ENCODE measurements at places on chromosomes 5 and 9.

GRCh38 chr9:115957585-115957984 is 196.0 kb upstream of the PAPPA start:
- no peak for DNase-seq

- DNase-seq = no peak
These were observed 64.5 kb downstream of the C9orf152 start for GRCh38 chr9:110143485-110143884.

GRCh38 chr5:108259306-108259705 is 122.6 kb downstream of the FBXL17 start:
- no peak for DNase-seq

DNA sequence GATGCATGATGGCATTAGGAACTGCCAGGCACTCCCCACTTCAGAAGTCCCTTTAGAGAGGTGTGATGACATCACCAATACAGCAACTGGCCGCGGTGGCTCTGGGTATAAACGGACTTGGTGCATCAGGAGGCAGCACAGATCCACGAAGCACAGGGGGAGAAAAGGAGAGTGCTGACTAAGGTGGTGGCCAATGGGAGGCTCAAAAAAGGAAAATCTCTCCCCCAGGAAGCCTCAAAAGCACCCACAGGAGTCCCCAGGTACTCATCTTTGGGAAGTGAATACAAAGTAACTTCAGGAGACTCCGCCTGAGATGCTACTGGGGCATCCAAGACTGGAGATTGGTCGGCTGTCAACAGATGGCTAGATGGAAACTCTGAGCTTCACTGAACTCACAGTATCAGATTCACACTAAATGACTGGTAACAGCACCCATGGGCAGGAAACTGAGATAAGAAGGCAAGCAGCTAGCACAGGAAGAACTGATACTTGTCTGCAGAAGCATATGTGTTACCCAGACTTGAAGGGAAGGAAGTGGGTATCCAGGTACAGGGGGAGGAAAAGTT is 7.6 kb downstream of the TTC39B start:
- no peak for DNase-seq

GRCh38 chr9:34992376-34992951 is 2.9 kb downstream of the DNAJB5 start:
- no peak for DNase-seq

DNA sequence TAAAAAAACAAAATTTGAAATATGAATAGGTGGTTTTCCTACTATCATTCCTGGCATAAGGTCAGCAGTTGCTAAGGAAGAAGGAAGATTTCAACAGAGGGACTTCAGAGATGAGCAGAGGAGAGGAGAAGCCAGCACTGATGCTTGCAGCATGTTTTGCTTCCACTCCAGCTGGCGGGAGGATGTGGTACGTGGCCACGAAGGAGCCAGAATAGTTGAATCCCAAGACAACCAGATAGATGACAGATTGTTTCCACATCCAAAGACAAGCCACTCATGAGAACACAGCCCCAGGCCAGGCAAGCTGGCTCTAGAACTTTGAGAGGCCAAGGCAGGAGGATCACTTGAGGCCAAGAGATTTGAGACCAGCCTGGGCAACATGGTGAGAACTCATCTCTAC is 15.1 kb downstream of the TIMD4 start:
- no peak for DNase-seq

GRCh38 chr9:99419070-99419469 is 197.0 kb downstream of the SEC61B start:
- no peak for DNase-seq

- DNase-seq = no peak
These were observed 118.1 kb downstream of the NUDT12 start for GRCh38 chr5:103444333-103445038.

DNA sequence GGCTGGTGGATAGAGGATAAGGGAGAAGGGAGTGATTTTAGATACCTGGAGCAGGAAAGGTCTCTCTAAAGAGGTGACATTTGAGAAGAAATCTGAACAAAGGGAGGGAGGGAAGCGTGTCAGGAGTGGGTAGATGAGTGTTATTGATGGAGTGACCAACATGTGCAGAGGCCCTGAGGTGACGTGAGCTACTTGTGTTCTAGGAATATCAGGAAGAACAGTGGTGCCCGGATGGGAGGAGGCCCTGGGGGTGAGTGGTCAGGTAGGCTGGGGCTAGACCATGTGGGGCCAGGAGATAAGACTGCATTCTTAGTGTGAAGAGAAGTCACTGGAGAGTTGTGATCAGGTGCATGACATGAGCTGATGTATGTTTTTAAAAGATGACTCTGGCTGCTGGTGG is 256.2 kb downstream of the ARHGAP26 start:
- DNase-seq = no peak

- DNase-seq = no peak
These were observed 378 bp downstream of the DROSHA start for GRCh38 chr5:31531543-31531887.

GRCh38 chr9:89252651-89253267 is 58.2 kb upstream of the CKS2 start:
- DNase-seq = no peak

DNA sequence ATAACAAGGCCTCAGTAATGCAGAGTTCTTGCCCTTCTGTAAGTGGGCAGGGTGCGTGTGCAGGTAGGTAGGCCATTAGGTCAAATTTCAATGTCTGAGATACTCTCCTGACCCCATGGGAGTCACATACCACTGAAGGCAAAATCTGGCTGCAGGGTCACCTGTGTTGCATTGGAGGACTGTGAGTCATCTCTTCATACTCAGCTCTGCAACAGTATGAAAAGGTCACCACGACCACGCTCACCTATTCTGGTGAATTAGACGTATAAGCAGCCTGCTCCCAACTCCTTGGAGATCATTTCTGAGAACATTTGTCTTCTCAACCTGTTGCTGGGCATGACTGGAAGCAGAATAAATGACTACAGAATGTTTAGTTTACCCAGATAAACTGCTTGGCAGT is 599.8 kb downstream of the PDE4D start:
- DNase-seq = no peak

DNA sequence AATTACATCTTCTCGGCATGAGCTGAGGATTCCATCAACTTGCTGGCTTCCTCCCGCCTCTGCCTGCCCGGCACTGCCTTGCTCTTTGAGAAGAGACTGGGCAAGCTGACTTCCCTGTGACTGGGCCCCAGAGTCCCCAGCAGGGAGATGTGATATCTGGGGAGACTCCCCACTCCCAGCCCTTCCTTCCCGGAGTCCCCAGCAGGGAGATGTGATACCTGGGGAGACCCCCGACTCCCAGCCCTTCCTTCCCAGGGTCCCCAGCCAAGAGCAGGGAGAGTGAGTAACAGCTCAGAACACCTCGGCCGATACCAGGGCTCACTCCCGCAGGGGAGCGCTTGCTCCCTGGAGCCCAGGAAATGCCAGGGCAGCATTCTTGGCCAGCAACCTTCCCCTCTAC is 90.1 kb upstream of the NEURL1B start:
- DNase-seq = no peak

- DNase-seq = no peak
These were observed 153.5 kb upstream of the KIF2A start for GRCh38 chr5:62152394-62153087.

GRCh38 chr9:136090768-136091581 is 4.1 kb downstream of the NACC2 start:
- no peak for DNase-seq

- no peak for DNase-seq
These were observed 348.8 kb downstream of the EFNA5 start for GRCh38 chr5:107321906-107322305.

- no peak for DNase-seq
These were observed 14.0 kb downstream of the FAM13B start for GRCh38 chr5:138018849-138019248.

DNA sequence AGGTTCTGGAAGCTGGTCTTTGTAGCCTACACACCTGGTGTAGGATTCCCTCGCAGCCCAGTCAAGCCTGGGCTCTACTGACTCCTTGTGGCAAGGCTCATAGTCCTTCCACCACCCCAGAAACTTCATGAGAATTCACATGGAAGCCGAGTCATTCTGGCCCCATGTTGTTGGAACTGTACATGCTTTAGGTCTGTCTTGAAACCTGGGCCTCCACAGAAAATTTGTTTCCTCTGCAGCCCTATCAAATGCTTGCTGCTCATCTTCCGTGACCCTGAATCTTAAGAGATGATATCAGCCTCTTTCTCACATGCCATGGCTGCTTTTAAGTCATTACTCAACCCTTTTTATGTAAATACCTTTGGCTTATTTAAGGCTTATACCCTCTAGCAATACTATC is 113.4 kb upstream of the GRHPR start:
- no peak for DNase-seq

- DNase-seq = no peak
These were observed 76.2 kb upstream of the ALDH1B1 start for GRCh38 chr9:38316166-38316780.

DNA sequence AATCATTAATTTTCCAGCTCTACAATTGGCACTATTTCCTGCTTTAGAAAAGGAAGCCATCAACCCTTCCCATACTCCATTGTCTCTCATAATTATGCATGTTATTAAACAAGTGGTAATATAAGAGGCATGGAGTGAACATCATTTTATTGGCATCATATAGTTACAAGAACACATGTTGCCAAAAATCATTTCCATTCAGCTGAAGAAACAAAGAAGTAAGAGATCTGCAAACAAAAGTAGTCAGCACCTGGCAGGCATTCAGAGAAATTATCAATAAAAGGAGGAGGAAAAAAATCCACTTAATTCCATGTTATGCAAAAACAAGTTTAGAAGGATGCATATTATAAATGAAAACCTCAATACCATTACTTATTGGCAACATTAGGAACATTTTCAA is 1208.2 kb upstream of the C9orf72 start:
- DNase-seq = no peak

DNA sequence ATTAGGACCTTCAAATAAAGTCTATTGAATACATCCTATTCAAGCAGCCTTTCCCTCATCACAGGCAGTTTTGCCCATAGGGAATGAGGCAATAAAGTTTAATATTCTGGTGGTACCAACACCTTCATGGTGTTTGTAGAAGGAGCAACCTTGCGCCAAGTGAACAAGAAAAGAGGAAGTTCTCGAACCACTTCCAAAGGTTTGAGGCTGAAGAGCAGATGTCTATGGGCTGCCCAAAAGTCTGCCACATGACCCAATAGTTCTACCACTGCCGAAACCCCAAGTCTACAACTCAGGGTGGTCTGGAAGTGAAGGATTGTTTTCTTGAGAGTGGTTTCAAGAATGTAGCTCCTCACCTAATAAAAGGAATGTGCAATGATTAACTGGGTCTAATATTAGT is 123.1 kb downstream of the NPR3 start:
- no peak for DNase-seq

- DNase-seq = no peak
These were observed 610.3 kb upstream of the KLF4 start for GRCh38 chr9:108099854-108100253.

DNA sequence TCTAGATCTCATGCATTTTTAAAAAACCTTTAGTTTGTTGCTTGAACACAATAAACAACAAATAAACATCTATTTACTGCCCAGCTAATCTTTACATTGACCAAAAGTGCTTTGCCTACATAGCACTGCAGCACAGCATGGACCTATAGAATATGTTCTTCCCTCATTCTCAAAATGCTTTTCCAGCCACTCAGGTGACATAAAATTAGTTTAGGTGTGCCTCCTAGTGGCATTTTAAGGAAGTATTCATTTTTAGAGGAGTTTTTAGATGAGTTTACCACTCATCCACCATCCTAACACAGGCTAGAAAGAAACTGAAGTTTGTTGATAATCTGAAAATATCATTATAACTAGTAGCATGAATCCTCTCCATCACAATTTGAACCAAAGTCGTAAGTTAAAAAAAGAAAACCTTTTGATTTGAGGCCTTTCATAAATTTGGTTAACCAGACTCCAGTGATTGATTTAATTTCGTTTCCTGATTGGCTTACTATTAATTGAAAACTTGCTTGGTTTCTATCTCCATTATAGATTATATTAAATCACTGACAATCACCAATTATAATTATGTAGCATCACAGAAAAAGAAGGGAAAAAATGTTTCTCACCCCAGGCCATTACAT is 12.6 kb downstream of the PLGRKT start:
- DNase-seq = no peak

- DNase-seq = no peak
These were observed 98.4 kb upstream of the GNAQ start for GRCh38 chr9:78130004-78130403.

- no peak for DNase-seq
These were observed 1.1 kb downstream of the LCN1 start for GRCh38 chr9:135522137-135522877.

- no peak for DNase-seq
These were observed 17.4 kb upstream of the RARS1 start for GRCh38 chr5:168468836-168469235.

GRCh38 chr5:134517553-134517952 is 7.9 kb upstream of the JADE2 start:
- no peak for DNase-seq

DNA sequence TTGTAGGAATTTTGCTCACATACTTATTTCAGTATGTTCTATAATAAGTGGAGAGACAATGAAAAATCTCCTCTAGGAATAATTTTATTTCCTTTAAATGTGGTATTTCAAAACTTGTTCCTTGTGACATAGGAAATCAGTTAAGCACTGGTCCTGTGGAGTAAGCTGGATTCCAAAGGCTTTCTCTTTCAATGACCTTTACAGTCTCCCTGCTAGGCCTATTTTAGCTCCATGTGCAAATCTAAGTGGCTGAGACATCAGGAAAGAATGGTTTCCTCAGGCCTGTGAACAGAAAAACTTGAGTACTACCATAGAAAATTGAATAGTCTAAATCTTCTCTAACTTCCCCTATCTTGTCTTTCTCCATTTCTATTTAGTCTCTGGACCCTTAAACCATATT is 514.2 kb upstream of the TLE4 start:
- DNase-seq = no peak

DNA sequence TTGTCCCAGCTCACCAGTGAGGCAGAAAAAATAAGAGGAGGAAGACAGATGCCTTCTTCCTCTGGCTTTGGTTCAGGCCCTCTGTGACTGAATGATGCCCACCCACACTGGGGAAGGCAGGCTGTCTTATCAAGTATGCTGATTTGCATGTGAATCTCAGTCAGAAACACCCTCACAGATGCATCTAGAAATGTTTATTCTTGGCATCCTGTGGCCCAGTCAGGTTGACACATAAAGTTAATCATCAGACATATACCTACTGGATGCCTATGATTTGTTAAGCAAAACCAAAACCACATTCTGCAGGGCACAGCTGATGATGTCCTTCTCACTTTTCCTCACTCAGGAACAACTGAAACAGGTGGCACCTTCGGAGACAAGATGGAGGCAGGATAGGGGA is 243.4 kb upstream of the KCNN2 start:
- no peak for DNase-seq

DNA sequence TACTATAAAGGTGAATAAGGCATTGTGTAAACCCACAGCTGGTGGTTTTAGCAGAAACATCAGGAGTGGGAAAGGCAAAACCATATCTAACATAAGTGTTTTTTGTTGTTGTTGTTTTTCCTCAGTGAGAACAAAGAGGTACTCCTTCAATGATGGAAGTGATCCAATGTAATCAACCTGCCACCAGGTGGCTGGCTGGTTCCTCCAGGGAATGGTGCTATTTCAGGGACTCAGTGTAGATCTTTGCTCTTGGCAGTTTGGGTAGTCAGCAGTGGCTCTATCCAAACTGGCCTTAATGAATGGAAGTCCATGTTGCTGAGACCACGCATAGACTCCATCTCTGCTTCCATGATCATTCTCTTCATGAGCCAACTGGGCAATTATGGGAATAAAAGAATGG is 10.8 kb downstream of the DMRTA1 start:
- peak; percentile 45 for DNase-seq

Measured in NCI-H2107 (cell line).